ENCODE measurements at places on chromosomes 3 and 15. TPM values are rescaled to one million over a fixed set of nuclear protein-coding genes. Genes with fewer than 3 reads are reported as not detected.

The AGTR1 gene
- total RNA-seq: not detected

The ALPK3 gene
- total RNA-seq: not detected

The KBTBD13 gene
- not detected for total RNA-seq

The IL20RB gene
- total RNA-seq: 3.6 TPM

DNA sequence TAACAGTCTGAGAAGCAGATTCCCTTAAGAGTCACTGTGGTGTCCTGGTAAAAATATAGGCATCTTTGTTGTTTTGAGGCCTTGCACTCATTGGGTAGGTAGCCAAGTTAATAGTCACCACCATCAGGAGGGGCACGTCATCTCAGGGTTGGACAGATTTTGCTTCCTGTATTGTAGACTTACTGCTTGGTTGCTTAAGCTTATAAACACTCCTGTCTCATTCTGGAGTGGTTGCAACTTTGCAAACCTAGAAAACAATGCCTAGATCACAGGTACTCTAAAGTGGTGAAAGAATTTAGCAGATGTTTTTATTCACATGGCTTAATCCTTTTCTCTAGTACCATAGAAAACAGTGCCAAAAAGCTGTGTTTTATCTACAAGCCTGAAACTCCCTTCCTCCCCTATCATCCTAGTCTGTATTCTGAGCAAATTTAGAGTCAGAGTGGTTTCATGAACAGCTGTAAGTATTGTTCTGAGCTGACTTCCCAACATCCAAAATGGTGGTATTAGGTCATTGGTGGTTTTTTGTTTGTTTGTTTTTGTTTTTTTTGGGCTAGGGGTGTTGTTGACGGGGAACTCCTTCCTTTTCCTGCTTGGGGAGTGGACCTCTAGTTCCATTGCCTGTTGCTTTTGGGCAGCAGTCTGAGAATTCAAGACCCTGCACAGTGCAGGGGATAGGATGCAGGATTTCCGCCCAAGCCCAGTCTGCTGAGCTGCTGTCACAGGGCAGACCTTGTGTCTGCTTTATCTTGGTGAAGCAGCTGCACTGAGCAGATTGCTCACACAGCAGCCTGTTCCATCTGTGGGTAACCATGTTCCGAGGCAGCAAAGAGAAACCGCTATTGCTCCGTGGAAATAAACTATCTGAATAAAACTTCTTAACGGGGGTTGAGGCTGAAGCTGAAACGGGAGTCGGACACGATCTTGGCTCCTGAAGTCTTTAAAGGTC lies 202.0 kb downstream of the AKAP13 start:
- no peak for DNase-seq

All from SJSA1 (cell line).